ENCODE measurements at places on chromosomes 7 and 10.

DNA sequence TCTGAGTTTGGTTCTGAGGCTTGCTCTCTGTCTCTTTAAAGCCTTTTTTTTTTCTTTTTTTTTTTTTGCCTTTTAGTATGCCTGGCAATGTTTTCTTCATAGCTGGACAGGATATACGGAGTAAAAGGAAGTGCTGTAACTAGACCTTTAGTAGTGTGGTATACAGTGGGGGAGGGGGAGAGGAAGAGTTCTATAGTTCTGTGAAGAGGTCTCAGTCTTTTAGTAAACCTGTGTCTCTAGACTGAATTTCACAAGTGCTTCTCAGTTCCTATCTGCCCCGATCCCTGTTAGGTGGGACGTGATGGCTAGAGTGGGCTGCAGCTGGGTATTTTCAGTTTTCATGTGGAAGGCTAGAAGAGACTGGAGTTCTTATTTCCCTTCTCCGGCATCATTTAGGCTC lies 3.1 kb upstream of the ABCC2 start:
- DNase-seq: peak; percentile 53

- DNase-seq: no peak
Measured at GRCh38 chr7:127976056-127976737, 55.0 kb downstream of the LRRC4 start.

- no peak for DNase-seq
Measured at GRCh38 chr10:119441151-119441821, 101.2 kb downstream of the RGS10 start.

- DNase-seq: no peak
Measured at GRCh38 chr10:132477398-132478340, 59.9 kb upstream of the INPP5A start.

- peak; percentile 43 for DNase-seq
Measured at GRCh38 chr7:20647908-20648776, 32.7 kb downstream of the ABCB5 start.

DNA sequence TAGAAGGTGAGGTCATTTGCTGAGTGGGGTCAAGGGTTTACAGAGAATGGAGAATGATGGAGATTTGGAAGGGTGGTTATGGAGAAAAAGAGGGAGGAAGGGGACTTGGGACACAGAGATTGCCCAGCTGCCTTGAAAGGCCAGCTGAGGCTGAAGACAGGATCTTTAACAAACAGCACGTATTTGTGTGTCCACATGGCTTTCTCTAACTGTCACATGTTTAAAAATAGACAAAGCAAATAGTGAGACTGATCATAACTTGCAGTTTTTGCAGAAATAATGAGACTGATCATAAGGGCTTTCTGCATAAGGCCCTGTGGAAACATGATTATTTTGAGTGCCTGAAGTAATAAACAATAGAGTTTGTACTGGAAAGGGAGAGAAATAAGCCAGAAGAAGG lies 212.7 kb downstream of the HDAC9 start:
- DNase-seq: no peak

- DNase-seq: peak; percentile 55
Measured at GRCh38 chr7:113209449-113210203, 91.3 kb upstream of the SMIM30 start.

GRCh38 chr7:102836191-102836919 lies 76.4 kb upstream of the LRRC17 start:
- no peak for DNase-seq

- no peak for DNase-seq
Measured at GRCh38 chr10:125161707-125162119, 1.4 kb upstream of the CTBP2 start.

DNA sequence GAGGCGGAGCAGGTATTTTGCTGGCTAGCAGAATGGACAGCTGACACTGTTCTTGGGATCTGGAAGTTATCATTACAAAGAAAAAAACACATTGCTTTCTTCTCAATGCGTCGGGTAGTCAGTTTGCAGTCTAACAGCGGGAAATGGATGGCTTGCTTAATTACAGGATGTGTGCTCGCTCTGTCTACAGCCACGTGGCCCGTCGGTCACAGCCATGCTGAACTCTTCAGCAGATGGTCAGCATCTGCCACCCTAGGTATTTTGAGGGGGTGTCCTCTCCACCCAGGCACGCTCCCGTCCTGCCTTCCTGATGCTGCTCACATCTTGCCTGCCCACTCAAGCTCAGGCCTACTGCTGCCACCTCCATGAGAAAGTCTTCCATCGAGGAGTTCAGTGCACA lies 20.4 kb upstream of the INMT start:
- DNase-seq: no peak

All from inflammatory macrophage treated with lipopolysaccharide for 4 hours (primary cell).